Anterior cingulate cortex (tissue), 58 donors: ENCODE measurements at places on chromosomes 16 and 17.

DNA sequence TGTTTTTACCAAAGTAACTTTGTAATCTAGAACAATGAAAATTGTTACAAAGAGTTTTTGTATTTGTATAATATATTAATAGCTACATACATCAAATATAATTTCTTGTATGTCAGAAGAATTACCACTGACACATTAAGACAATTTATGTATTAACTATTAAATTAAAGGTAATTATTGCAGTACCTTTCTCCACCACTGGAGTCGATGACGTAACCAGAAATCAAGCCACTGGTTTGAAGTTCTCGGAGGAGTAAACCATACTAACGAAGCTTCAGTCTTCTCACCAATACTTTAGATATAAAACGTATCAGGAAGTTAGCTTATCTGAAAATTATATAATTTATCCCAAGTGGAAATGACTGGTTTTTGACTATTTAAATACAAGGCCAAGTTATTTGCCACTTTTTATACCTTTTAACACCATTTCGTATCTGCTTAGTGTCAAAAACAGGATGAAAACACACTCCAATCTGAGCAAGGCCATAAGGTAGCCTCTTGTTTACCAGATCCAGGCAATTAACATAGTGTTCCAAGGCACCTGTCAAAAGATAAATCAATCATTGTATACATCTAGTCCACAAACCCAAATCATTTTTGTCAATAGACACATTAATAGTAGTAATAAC, 4.3 kb downstream of the POLG2 start:
- no peak for DNase-seq

DNA sequence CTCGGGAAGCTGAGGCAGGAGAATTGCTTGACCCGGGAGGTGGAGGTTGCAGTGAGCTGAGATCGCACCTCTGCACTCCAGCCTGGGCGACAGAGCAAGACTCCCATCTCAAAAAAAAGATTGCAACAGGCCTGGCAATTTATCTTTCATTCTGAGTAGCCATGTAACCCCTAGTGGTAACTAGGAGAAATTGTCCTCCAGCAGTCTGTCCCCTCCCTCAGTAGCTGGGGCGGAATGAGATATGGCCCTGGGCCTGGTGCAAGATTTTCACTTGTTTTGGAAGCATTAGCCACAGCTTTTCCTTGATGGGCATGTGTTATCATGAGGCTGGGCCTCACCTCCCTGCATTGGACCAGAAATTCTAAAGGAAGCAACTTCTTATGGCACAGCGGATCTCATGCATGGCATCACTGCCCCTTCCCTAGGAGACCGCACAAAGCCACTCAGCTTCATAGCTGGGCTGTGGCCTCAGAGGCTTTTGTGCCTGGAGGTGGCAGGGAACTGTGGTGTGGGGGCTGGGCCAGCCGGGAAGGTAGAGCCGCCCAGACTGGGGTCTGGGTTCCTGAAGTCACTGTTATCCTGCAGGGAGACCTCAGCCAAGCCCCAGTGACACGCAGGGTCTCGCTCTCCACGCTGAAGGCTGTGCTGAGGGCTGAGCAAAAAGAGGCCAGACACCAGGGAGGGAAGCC, 13.4 kb downstream of the NATD1 start:
- no peak for DNase-seq

- no peak for DNase-seq
Observed at GRCh38 chr17:1834380-1835149, 4.8 kb downstream of the RPA1 start.

DNA sequence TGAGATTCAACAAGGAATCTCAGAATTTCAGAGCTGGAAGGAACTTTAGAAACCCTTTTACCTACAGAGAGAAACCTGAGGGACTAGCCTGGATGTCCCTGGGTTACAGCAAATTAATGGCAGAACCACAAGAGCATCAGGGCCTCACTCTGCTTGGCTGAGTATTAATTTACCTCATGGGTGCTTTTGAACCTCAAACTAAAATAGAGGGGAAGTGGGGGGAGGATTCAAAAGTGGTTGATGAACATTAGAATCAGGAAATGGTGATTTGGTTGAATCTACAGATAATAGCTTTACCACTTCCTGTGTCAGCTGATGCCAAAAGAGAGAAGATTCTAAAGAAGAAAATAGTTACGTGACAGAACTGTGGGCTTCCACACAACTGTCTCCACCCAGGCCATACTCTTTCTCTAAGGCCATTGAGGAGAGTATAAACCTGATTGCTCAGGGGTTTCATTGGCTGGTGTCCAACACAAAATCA, 11.3 kb upstream of the SKAP1 start:
- DNase-seq = no peak

DNA sequence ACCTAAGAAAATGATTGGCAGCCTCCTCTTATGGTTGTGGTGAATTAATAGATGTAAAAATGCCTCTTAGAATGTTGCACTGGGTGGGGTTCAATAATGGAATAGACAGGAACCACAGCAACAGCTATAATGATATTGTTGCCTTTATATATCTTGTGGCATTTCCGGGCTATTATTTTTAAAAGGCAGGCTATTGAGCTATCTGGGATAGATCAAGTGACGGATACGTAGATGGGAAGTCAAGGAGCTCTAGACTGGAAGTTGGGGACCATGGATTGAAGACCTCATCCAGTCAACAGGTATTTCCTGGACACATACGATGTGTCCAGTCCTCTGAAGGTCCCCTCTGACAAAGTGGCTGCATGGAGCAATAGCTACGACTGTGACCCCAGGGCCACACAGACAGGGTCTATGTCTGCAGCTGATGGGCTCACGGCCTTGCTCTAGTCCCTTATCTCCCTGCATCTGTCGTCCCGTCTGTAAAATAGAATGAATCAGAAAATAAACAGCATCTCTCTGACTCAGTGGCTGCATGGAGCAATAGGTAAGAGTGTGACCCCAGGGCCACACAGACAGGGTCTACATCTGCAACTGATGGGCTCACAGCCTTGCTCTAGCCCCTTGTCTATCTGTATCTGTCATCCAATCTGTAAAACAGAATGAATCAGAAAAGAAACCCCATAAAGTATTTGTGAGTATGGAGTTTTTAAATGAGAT, 117.7 kb upstream of the FOXF1 start:
- DNase-seq = no peak

DNA sequence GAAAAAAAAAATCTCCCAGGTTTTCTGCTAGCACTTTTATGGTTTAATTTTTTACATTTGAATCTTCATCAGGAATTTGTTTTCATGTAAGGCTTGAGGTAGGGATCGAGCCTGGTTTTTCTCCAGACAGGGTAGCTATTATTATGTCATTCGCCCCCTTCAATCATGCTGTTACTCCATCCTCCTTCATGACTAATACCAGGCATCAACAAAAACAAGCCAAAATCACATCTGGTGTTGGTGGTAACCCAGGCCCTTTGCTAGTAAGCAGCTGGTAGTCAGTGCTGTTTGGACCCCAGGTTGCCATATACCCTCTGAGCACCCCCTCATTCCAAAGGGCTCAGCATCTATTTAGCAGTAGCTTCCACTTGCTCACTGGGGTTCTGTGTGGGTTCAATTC, 29.5 kb downstream of the DRC3 start:
- no peak for DNase-seq

GRCh38 chr16:22001591-22001990, 675 bp upstream of the PDZD9 start:
- no peak for DNase-seq

DNA sequence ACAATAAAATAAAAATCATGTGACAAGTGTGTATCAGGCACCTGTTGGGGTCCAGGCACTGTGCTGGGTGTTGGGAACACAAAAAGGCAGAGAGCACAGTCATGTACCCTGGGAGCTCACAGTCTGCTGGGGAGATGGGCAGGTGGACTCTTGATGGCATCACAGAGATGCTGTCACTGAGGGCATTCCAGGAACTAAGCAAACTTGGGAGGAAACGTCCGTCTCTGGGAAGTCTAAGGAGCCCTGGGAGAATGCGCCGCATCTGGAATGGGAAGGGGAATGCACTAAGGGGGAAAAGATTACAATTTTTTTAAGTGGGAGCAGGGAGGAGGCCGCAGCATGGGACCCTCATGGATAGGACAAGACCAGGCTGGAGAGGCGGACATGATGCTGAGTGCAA, 80.9 kb upstream of the ZNF423 start:
- no peak for DNase-seq

DNA sequence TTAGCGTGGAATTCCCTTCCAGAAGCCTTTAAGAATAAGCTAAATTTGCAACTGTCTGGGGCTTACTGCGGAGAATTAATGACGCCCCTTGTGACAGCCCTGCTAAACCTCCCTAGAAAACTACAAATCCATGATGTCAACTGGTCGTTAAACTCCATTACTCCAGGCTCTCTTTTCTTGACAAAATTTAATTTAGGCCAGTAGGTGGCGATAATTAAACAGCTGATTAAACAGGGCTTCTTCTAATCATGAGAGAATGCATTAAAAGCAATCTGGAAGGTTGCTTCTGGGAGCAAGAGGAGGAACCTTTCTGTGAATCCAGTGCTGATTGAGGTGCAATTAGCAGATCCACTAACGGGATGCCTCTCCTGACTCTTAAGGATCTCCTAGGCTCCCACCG, 8.1 kb upstream of the NLRP1 start:
- DNase-seq = no peak

DNA sequence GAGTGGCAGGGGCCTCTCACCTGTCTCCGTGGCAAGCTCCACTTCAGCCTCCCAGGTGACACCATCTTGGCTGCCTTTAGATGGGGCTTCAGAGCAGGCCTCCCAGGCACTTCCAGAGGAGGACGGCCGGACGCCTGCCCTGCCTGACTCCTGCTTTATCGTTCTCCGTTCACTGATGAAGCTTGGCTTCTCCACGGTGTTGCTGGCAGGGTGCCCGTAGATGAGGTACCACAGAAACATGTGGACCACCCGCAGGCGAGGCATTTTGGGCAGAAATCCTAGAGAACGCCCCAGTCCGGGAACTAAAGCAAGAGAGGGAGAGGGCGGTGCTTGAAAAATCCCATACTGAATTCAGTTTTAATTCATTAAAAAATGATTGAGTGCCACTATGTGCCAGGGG, 54.5 kb downstream of the GTF3C1 start:
- DNase-seq = no peak

DNA sequence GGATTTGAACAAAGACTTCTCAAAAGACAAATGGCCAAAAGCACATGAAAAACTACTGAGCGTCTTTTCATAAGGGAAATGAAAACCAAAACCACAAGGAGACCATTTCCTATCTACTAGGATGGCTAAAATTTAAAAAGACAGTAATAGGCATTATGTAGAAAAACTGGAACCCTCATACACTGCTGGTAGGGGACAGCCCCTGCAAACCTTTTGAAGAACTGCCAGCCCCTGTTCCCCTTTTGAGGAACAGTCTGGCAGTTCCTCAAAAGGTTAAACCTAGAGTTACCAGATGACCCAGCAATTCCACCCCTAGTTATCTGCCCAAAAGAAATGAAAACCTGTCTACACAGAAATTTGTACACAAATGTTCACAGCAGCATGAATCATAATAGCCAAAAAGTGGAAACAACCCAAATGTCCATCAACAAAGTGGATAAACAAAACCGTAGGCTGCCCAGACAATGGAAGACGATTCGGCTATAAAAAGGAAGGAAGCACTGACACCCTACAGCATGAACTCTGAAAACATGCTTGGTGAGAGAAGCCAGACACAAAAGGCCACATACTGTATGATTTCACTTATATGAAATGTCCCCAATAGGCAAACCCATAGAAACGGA, 22.9 kb downstream of the CDIP1 start:
- no peak for DNase-seq

DNA sequence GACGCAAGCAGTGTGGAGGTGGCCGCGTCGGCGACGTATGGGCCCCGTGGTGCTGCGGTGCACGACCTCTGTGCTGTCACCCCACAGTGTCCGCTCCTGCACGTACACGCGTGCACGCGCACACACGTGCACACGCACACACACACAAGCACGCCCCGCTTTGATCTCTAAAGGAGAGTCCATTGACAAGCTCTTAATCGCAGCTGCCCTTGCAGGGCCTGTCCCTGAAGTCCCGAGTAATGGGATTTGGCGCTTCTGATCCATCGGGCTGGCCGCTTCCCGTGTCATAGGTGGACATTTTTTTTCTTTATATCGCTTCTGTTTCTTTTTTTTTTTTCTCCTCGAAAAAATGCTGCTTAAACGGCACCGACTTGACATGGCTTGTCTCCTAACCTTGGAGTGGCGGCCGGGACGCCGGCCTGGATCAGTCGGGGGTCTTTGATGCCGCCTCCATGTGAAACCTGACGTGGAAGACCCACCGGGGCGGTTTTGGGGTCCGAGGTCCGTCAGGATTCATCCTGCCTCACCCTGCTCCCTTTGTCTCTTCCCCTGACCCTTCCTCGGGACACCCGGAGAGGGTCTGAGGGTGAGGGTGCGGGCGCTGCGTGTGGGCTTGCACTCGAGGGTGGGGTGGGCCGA, 8.3 kb upstream of the AXIN1 start:
- no peak for DNase-seq

GRCh38 chr16:56758930-56759329, 29.0 kb downstream of the NUP93 start:
- DNase-seq = no peak

DNA sequence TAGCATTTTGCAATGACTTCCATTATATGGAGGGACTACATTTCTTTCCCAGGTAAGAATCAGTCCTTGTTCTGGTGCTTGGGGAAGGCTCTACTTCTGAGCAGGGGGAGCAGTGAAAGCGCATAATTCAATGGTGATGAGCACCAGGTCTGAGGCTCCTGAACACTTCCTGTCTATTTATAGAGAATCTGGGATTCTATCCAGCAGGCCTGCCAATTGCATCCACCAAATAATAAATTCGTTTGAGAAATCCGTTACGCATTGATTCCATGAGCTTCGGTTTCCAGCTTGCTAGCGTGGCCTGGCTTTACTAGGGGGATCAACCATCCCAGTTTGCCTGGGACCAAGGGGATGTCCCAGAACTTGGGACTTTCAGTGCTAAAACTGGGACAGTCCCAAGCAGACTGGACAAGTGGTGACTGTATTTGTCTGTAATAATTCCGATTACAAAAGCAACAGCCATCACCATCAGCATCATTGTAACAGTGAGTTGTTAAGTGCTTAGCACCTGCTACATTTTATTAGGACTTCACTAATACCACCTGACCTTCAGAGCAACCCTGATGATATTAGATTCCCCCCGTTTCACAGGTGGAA, 349.9 kb downstream of the MAF start:
- DNase-seq = no peak

DNA sequence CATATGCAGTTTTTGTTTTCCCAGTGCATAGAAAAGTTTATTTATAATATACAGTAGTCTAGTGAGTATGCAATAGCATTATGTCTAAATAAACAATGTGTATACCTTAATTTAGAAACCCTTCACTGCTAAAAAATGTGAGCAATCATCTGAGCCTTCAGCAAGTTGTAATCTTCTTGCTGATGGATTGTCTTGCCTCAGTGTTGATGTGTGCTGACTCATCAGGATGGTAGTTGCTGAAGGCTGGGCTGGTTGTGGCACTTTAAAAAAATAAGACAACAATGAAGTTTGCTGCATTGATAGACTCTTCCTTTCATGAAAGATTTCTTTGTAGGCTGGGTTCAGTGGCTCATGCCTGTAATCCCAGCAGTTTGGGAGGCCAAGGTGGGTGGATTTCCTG, 13.9 kb upstream of the CAPNS2 start:
- DNase-seq = no peak

DNA sequence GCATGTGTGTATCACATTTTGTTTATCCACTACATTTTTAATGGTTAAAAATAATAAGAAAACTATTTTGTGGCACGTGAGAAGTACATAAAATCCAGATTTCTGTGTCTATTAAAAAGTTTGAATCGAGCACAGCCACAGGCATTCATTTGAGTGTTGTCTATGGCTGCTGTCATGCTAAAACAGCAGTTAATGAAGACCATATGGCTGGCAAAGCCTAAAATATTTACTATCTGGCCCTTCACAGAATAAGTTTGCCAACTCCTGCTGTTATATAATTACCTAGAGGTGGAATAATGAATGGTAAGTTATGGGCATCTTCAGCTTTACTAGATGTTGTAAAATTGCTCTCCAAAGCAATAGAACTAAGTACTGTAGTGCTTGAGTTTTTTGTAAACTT, 30.5 kb downstream of the TMEM98 start:
- DNase-seq = no peak
